ENCODE measurements at places on chromosomes 6 and 20.

GRCh38 chr6:160328447-160328846 lies 19.7 kb upstream of the SLC22A3 start:
- no peak for DNase-seq

DNA sequence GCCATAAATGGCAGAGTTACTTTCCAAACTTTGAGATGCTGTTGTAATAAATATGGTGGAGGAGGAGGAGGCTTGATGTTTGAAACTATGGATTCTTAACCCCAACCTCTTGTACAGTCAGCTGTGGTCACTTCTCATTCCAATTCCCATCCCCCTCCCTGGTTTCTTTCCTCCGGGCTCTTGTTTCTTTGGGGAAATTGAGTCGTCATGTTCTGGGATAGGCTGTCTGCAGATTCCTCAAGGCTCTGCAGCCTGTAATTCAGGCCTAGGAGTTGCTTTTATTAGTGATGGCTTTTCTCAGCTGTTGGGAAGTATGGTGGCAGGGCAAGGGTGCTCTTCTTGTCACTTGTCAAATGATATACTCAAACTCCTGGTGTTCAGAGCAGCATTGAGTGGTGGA lies 2.6 kb downstream of the PTK7 start:
- DNase-seq = no peak

DNA sequence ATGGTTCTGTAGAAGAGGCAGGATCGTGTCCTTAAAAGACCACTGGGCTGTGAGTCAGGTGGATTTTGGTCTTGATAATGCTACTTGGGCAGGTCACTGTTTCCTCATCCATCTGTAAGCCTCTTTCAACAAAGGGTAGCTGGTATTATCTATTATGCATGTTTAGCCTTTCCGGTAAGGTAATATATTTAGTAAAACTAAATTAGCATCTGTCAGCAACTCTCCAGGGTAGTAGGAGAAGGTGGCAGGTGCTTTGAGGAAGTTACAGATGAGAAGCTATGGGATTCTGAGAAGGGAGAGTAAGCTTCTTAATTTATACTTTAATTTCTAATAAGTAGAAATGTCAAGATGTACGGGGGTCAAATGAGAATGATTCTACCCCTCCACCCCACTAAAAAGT lies 86.9 kb upstream of the TGM3 start:
- no peak for DNase-seq

- no peak for DNase-seq
These were observed 11.5 kb downstream of the PRDM1 start for GRCh38 chr6:106097411-106098231.

- no peak for DNase-seq
These were observed 4.2 kb downstream of the PIM1 start for GRCh38 chr6:37174196-37174514.

DNA sequence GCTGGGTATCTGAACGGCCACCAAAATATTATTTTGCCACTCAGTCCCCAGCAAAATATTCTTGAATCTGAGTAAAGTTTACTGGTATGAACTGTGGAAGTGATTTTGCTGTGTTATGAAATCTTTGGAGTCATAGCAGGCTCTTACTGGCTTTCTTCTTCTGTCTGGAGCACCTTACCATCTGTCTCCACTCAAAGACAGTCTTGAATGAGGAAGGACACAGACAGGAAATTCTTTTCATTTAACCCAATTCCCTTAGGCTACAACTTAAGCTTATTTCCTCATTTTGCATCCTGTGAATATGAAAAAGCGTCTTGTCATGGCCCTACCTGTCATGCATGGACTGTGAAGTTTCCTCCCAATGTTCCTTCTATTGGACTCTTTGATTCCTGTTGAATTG lies 24.7 kb downstream of the FNDC1 start:
- DNase-seq = no peak

- no peak for DNase-seq
These were observed 96.9 kb downstream of the NCR2 start for GRCh38 chr6:41432280-41432679.
